ENCODE measurements at places on chromosomes 5 and 9. TPM values are rescaled to one million over a fixed set of nuclear protein-coding genes. Genes with fewer than 3 reads are reported as not detected.

The TPPP gene
- total RNA-seq = 40.6 TPM

The SPINK5 gene
- total RNA-seq = 3.0 TPM

The WDR31 gene
- 0.60 TPM for total RNA-seq

The IFNK gene
- not detected for total RNA-seq

The GBGT1 gene
- 4.1 TPM for total RNA-seq

The SKIC3 gene
- 72.1 TPM for total RNA-seq

The SOX30 gene
- not detected for total RNA-seq

The PDZD2 gene
- 2.0 TPM for total RNA-seq

The FBP2 gene
- not detected for total RNA-seq

The LRRC19 gene
- total RNA-seq = 79.1 TPM

The DMRT3 gene
- not detected for total RNA-seq

The PAIP2 gene
- total RNA-seq = 13.8 TPM

The SPTLC1 gene
- 116 TPM for total RNA-seq

The LARP1 gene
- 86.4 TPM for total RNA-seq

The SLC25A2 gene
- not detected for total RNA-seq

The CNTNAP3 gene
- total RNA-seq = 6.7 TPM

Measured in transverse colon (tissue), 4 donors.